Stimulated activated naive CD8-positive, alpha-beta T cell treated with anti-CD3 and anti-CD28 coated beads, Interleukin-15, Interleukin-2, amounts not matched to agents 100 U/mL and 50 U/mL, for 24 hours (primary cell): ENCODE measurements at places on chromosomes 6 and 20.

DNA sequence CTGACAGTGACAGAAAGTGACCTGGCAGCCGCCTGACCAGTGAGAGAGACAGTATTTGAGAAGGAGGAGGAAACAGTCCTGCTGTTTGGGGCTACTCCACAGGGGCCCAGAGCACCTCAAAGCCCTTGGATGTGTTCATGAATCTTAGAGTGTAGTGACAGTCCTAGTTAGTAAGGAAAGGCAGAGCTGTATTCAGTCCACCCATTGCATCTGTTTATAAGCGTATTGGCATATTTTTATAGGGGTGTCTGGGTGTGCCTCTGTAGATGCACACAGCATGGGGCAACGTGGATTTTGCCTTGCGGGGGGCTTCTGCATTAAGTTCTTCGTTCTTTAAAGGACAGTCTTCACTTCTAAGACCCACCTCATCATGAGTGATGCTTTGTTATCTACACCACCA, 44.6 kb upstream of the SLC22A1 start:
- DNase-seq, result no peak

DNA sequence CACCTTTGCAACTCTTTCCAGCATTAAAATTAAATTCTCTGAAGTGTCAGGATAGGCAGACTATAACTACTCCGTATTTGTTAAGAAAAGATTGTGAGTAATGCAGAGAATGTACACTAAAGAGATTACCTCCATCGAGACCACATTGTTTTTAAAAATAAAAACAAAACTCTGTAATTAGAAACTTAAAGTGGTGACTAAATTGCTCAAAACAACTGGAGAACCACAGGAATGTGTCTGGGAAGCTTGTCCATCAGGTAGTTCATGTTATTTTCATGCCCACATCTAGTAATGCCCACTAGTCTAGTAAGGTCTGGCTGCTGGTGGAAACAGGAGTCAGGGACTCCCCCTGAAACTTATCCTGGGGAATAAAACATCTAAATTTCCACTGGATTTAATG, 103.0 kb upstream of the FOXQ1 start:
- no peak for DNase-seq

- no peak for DNase-seq
Measured at GRCh38 chr6:19662911-19663310, 174.3 kb upstream of the ID4 start.

- peak; percentile 50 for DNase-seq
Measured at GRCh38 chr6:161393839-161394364, 120.0 kb upstream of the AGPAT4 start.

DNA sequence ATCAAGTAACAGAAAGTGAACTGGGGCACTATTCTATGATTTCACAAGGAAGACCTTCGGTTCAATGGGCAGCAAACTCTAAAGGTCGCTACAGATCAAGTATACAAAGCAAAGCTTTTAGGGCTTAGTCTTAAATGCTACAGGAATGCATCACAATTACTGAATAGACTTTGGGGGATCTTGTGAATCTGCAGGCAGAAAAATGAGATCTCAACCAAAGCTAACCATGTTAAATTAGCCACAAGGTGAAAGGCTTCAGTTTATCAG, 98.0 kb upstream of the TMEM30A start:
- DNase-seq, result no peak

- DNase-seq, result no peak
Measured at GRCh38 chr6:155121294-155121693, 126.2 kb downstream of the TIAM2 start.

- DNase-seq, result no peak
Measured at GRCh38 chr20:31709939-31710338, 12.7 kb downstream of the BCL2L1 start.

DNA sequence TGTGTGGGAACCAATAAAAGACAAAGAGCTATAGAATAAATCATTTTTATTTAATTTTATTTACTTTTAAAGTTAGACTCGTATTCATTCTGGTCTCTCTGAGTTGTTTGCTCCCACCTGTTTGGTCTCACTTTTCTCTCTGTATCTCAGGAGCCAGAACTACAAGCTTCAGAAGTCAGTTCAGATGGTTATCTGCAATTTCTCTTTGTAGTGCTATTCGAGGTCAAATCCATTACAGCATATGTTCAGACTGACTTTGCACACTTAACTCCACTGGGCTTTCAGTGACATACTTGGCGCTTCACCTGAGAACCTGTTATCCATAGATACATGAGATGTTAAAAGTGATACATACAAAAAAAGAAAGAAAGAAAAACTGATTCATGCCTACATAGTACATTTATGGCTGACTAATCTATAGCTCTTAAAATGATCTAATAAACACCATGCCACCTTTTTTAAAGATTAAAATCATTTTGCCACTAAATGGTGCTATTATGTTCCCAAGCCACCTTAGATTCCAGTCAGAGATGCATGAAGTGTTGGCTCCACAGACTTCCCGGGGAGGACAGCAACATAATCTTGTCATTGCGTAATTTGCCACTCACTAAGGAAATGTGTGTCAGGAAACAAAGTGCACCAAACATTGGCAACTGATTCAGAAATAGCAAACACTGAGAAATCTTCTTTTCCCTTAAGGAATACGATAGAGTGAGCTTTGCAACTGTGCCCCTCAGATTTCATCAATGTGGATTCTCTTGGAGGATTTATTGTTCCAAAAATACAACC, 396.7 kb downstream of the HACE1 start:
- DNase-seq, result no peak

GRCh38 chr6:70375882-70376281, 37.4 kb upstream of the FAM135A start:
- no peak for DNase-seq

DNA sequence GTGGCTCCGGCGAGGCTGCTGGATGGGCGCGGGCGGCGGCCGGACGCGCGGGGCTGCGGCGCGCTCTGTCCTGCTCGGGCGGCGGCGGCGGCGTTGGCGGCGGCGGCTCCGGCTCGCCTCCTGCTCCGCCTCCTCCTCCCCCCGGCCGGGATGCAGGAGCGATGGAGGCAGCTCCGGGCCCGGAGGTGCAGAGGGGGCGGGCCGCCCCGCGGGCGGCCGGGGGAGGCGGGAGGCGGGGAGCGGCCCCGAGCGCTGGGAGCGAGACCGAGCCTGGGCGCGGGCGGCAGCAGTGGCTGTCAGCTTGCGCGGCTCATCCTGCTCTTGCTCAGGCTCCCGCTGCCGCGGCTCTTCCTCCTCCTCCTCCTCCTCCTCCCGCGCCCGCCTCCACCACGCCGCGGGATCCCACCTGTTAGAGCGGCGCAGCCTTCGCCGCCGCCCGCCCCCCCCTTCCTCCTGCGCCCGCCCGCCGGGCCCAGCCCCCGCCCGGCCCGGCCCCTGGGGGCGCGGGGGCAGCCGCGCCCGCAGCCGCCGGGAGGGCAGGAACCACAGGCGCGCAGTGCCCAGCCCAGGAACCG, at the start of gene NOL4L:
TSS of gene NOL4L (minus strand) at position 323 of the 575 bp plus-strand sequence. CDS start 443 bp downstream, outside the sequence.
- peak; percentile 54 for DNase-seq

- DNase-seq, result no peak
Measured at GRCh38 chr6:90097356-90097755, 199.3 kb downstream of the BACH2 start.

- peak; percentile 82 for DNase-seq
Measured at GRCh38 chr6:7106752-7107577, 796 bp upstream of the RREB1 start.

DNA sequence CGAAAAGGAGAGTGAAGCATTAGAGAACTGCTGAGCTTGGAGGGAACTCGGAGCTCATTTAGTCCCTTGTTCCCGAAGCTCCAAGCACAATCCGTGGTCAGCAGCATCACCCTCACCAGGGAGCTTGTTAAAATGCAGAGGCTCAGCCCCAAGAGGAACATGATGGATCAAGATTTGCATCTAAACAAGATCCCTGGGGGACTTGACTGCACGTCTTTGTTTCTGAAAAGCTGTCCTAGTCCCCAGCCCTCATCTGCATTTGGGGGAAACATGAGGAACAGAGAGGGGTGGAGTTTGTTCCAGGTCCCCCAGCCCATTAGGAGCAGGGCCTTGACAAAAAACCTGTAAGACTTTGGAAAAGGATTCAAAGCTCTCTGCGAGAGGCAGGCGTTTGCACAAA, 4.1 kb upstream of the LBP start:
- no peak for DNase-seq
